HFFc6 (cell line): ENCODE measurements at places on chromosomes 5 and 9. TPM values are rescaled to one million over a fixed set of nuclear protein-coding genes. Genes with fewer than 3 reads are reported as not detected.

Gene CA9
- not detected in 3 replicates for total RNA-seq

Gene HTR4
- not detected in 2 replicates for total RNA-seq

Gene TMEM252
- total RNA-seq = not detected in 3 replicates

- H3K27me3 ChIP-seq = peaks cover 2% of the 10 kb centered on the region
- H3K4me3 ChIP-seq = no peak overlapping the region
- H3K27ac ChIP-seq = no peak overlapping the region
- no peak for DNase-seq
These were observed 138.9 kb upstream of the IRX4 start for GRCh38 chr5:2021484-2022176.

- no peak overlapping the region for H3K27ac ChIP-seq
- DNase-seq = no peak
- peaks cover 9% of the 10 kb centered on the region for H3K27me3 ChIP-seq
- H3K4me1 ChIP-seq = no peaks in the 10 kb centered on the region
These were observed 184.0 kb upstream of the NR4A3 start for GRCh38 chr9:99637641-99638040.

Gene SLC6A19
- not detected in 3 replicates for total RNA-seq

- peak overlapping the region; percentile 95 for H3K27ac ChIP-seq
- H3K4me3 ChIP-seq = peak overlapping the region; percentile 80
- peak; percentile 78 for DNase-seq
- peaks cover 94% of the 10 kb centered on the region for H3K4me1 ChIP-seq
These were observed 17.5 kb downstream of the ATOX1 start for GRCh38 chr5:151740958-151741373.

- H3K27me3 ChIP-seq = peaks cover 2% of the 10 kb centered on the region
- peaks cover 18% of the 10 kb centered on the region for H3K4me1 ChIP-seq
- DNase-seq = peak; percentile 66
- H3K27ac ChIP-seq = peak within 1 kb of the TSS; percentile 81
- H3K4me3 ChIP-seq = peak within 1 kb of the TSS; percentile 93
- H3K36me3 ChIP-seq = no peaks in the 10 kb centered on the region
These were observed at the start of gene FXN for GRCh38 chr9:69035438-69036308. Gene FXN, plus strand, starts transcription at chr9:69035752. Its CDS starts 31 bp downstream, at chr9:69035783.

DNA sequence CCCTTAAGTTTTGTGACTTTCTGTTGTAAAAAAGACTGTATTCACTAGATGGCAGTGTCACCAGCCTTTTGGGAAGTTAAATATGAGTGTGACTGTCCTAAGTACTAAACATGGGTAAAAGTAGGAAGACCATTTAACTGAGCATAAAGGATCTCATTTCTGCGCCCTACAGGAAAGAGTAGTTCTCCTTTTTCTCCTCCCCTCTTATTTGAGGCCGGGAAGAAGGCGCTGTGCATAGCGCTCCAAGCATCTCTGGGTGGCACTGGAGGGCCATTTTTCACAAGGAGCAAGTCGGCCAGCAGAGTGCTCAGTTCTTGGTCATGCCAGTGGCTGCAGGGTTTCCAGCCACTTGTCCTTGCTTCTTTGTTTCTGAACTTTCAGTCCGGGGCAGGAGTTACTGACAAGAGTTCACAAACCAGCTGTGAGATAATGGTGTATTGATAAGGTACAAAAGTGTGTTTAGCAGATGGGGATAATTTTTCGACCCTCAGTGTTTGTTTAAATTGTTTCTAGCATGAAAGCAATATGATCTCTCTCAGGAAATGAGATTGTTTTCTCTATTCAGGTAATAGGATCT lies 227.6 kb upstream of the DMRT1 start:
- DNase-seq = peak; percentile 90
- H3K36me3 ChIP-seq = no peaks in the 10 kb centered on the region
- H3K4me3 ChIP-seq = peak overlapping the region; percentile 56
- peaks cover 25% of the 10 kb centered on the region for H3K4me1 ChIP-seq

- peaks cover 44% of the 10 kb centered on the region for H3K27me3 ChIP-seq
- no peaks in the 10 kb centered on the region for H3K4me1 ChIP-seq
- no peak for DNase-seq
- no peaks in the 10 kb centered on the region for H3K36me3 ChIP-seq
- no peak overlapping the region for H3K4me3 ChIP-seq
- no peak overlapping the region for H3K27ac ChIP-seq
These were observed 86.8 kb downstream of the NRG2 start for GRCh38 chr5:139956342-139956741.

GRCh38 chr9:124251605-124252378 lies 6.0 kb upstream of the NEK6 start:
- peak overlapping the region; percentile 95 for H3K27ac ChIP-seq
- H3K27me3 ChIP-seq = peaks cover under 1% of the 10 kb centered on the region
- no peaks in the 10 kb centered on the region for H3K36me3 ChIP-seq
- H3K4me3 ChIP-seq = peak overlapping the region; percentile 54; the same call in 1 of the 2 replicates
- peak; percentile 75 for DNase-seq
- peaks cover 43% of the 10 kb centered on the region for H3K4me1 ChIP-seq

Gene HTR1A
- total RNA-seq = not detected in 2 replicates

GRCh38 chr5:58016358-58016757 lies 443.5 kb downstream of the PLK2 start:
- DNase-seq = no peak
- no peaks in the 10 kb centered on the region; the same call in 1 of the 2 replicates for H3K36me3 ChIP-seq
- no peak overlapping the region for H3K4me3 ChIP-seq
- H3K27ac ChIP-seq = no peak overlapping the region
- no peaks in the 10 kb centered on the region for H3K27me3 ChIP-seq
- H3K4me1 ChIP-seq = no peaks in the 10 kb centered on the region

DNA sequence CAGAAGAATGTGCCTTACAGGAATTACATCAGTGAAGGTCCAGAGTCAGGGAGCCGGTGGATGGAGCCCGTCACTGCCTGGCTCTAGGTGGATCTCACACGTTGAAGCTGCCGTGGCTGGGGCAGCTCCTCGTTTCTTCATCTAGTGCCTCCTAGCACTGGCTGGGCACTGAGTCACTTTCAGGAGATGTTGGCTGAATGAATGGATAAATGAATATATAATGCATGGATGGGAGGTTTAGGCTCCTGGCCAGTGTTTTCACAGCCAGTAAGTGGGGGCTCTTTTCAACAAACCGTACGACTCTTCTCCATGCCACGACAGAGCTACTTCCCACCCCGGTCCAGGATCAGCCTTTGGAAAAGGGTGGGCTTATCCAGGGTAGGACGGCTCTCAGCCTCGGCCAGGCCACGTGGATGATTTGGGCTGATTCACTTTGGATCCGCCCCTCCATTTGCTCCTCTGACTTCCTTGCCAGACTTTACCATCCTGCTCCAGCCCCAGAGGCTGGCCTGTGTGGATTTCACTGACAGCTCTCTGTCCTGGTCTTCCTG lies 1.3 kb upstream of the SH3PXD2B start:
- peak overlapping the region; percentile 91; the same call in 1 of the 2 replicates for H3K27ac ChIP-seq
- H3K36me3 ChIP-seq = no peaks in the 10 kb centered on the region
- H3K27me3 ChIP-seq = peaks cover 1% of the 10 kb centered on the region; the same call in 1 of the 2 replicates
- H3K4me1 ChIP-seq = peaks cover 58% of the 10 kb centered on the region

Gene ZBTB43
- 9.2 to 11.1 TPM (median 10.9 TPM) in 3 replicates for total RNA-seq

DNA sequence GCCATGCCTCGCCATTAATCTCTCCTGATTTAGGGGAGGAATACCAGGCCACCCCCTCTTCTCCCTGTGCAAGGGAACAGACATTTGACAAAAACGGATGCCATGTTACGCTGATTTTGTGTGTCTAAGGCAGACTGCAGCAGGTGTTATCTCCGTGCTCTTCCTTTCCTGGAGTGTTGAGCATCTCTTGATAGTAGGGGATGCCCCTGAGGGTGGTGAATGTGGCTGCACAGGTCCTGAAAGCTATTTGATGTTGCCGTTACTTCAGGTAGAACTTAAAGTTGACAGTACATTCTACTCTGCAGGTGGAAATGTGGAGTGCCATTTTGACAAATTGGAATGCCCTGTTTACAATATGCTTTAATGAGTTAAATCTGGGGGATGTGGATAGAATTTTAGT lies 21.5 kb downstream of the TENT4A start:
- no peak for DNase-seq
- peak overlapping the region; percentile 54; the same call in 1 of the 2 replicates for H3K27ac ChIP-seq
- H3K27me3 ChIP-seq = no peaks in the 10 kb centered on the region
- H3K4me3 ChIP-seq = no peak overlapping the region
- H3K4me1 ChIP-seq = peaks cover 69% of the 10 kb centered on the region

GRCh38 chr5:68032216-68032762 lies 183.3 kb upstream of the PIK3R1 start:
- no peak for DNase-seq
- no peaks in the 10 kb centered on the region for H3K36me3 ChIP-seq
- peaks cover 41% of the 10 kb centered on the region for H3K4me1 ChIP-seq
- H3K4me3 ChIP-seq = no peak overlapping the region
- H3K27ac ChIP-seq = no peak overlapping the region

Gene CDH12
- not detected in 3 replicates for total RNA-seq

Gene ZNF608
- 0.20 to 0.69 TPM (median 0.30 TPM) in 3 replicates for total RNA-seq

GRCh38 chr9:98263080-98263479 lies 7.6 kb upstream of the TBC1D2 start:
- no peaks in the 10 kb centered on the region for H3K36me3 ChIP-seq
- H3K27ac ChIP-seq = no peak overlapping the region
- peaks cover 34% of the 10 kb centered on the region for H3K4me1 ChIP-seq
- no peak for DNase-seq
- H3K27me3 ChIP-seq = no peaks in the 10 kb centered on the region; the same call in 1 of the 2 replicates

- no peaks in the 10 kb centered on the region for H3K36me3 ChIP-seq
- DNase-seq = no peak
- no peak overlapping the region for H3K27ac ChIP-seq
- peaks cover 56% of the 10 kb centered on the region for H3K27me3 ChIP-seq
These were observed 10.6 kb upstream of the NEURL1B start for GRCh38 chr5:172630482-172630881.

DNA sequence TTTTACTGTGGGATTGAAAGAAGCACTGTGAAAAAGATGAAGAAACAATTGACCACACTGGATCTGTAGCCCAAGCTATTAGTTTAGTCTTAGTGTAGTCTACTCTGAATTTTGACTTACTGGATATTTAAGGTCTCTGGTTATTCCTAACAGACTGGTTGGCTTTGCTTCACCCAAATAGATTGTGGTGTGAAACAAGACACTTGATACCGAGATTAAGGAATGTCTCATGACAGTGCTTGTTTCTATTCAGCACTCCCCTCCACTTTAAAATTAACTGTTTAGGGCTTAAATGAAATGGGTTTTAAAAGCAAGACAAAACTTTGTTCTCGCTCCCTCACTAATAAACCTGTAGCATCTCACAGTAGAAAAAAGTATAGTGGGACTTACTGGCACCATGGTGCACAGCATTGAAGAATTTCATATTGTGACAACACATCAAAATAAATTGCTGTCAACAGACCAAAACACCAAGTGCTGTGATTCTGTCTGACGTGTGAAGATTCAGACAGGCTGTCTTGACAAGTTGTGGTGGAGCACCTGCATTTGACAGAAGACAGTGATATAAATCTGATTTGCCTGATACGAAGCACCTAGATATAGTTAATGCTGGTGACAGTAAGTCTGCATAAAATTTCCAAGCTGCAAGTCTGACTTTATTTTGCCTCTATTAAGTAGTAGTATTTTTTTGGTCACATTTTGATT lies 73.1 kb downstream of the PBX3 start:
- peak overlapping the region; percentile 21; the same call in 1 of the 2 replicates for H3K27ac ChIP-seq
- no peak overlapping the region for H3K4me3 ChIP-seq
- H3K4me1 ChIP-seq = peaks cover 29% of the 10 kb centered on the region

- H3K36me3 ChIP-seq = peaks cover 40% of the 10 kb centered on the region
- no peak overlapping the region for H3K27ac ChIP-seq
- no peaks in the 10 kb centered on the region; the same call in 1 of the 2 replicates for H3K27me3 ChIP-seq
- peaks cover 12% of the 10 kb centered on the region for H3K4me1 ChIP-seq
- DNase-seq = no peak
These were observed 78.1 kb downstream of the DAP start for GRCh38 chr5:10682801-10683525.

Gene KIF12
- total RNA-seq = not detected in 3 replicates

DNA sequence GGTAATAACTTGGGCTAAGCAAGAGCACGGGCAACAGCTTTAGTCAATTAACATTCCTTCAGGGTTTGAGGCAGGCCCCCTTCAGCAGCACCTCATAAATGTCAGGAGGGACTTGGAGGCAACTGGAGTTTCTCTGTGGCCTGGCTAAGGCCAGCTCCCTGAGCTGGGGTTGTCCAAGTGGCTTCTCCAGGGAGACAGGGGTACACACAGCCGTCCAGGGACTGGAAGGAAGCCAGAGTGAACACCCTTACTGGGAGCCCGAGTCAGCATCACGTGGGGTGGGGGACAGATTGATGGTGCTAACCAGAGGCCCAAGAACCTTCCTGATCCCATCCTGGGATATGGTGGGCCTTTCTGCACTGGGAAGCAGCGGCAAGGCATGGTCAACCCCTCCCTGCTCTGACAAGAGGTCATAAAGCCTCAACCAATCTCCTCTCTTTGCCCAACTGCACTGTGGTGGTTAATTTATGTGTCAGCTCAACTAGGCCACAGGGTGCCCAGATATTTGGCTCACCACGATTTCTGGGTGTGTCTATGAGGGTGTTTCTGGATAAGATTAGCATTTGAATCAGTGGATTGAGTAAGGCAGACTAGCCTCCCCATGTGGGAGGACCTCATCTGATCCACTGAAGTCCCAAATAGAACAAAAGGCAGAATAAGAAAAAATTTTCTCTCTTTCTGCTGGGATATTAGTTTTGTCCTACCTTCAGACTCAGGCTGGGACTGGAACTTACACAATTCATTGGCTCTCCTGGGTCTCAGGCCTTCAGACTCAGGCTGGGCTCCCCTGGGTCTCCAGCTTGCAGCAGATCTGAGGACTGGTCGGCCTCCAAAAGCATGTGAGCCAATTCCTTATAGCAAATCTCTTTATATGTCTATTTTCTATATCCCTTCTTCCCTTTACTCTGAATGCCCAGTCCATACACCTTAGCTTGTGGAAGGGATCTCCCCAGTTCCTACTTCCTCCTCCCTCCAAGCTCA lies 127.2 kb upstream of the LARP1 start:
- H3K36me3 ChIP-seq = no peaks in the 10 kb centered on the region
- peak; percentile 88 for DNase-seq
- peaks cover 21% of the 10 kb centered on the region for H3K4me1 ChIP-seq
- H3K27me3 ChIP-seq = peaks cover 12% of the 10 kb centered on the region
- peak overlapping the region; percentile 28 for H3K4me3 ChIP-seq
- H3K27ac ChIP-seq = peak overlapping the region; percentile 86

- peaks cover 38% of the 10 kb centered on the region for H3K36me3 ChIP-seq
- H3K4me3 ChIP-seq = no peak overlapping the region
- no peak overlapping the region for H3K27ac ChIP-seq
- peak; percentile 12 for DNase-seq
- no peaks in the 10 kb centered on the region for H3K27me3 ChIP-seq
These were observed 104.4 kb downstream of the DENND1A start for GRCh38 chr9:123825342-123826060.

DNA sequence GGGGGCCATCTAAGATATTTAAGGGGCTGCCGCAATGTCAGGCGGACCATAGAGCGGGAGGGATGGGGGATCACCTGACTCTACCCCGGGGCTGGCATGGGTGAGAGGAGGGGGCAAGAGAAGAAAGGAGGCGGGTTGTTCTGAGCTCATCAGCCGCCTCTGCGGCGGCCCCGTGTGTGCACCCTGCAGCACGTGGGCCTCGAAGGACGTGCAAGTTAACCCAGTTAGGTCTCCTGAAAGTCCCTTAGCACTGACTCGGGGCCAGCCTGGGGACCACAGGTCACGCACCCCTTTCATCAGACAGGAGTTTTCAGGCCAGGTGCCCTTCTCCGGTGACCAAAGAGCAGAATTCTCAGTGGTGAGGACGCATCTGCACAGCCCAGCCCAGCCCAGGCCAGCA lies 58.0 kb downstream of the UBE2QL1 start:
- no peaks in the 10 kb centered on the region for H3K4me1 ChIP-seq
- no peak overlapping the region for H3K27ac ChIP-seq
- H3K27me3 ChIP-seq = peaks cover 4% of the 10 kb centered on the region
- no peaks in the 10 kb centered on the region for H3K36me3 ChIP-seq

Gene SYK
- not detected in 2 replicates for total RNA-seq

GRCh38 chr5:93352186-93352585 lies 228.8 kb downstream of the NR2F1-AS1 start:
- H3K27ac ChIP-seq = no peak overlapping the region
- H3K27me3 ChIP-seq = no peaks in the 10 kb centered on the region; the same call in 1 of the 2 replicates
- H3K4me3 ChIP-seq = no peak overlapping the region
- H3K36me3 ChIP-seq = no peaks in the 10 kb centered on the region
- no peak for DNase-seq
